ENCODE measurements at places on chromosomes 1 and 21. TPM values are rescaled to one million over a fixed set of nuclear protein-coding genes. Genes with fewer than 3 reads are reported as not detected.

The PLEKHA6 gene
- not detected for total RNA-seq

The IFI44L gene
- total RNA-seq, result 29.2 TPM

The BARHL2 gene
- total RNA-seq, result not detected

The PPIH gene
- total RNA-seq, result 79.6 TPM

The RCSD1 gene
- 169 TPM for total RNA-seq

The ZNF593OS gene
- not detected for total RNA-seq

The SPRR2F gene
- total RNA-seq, result not detected

The AK5 gene
- total RNA-seq, result 5.3 TPM

All from activated naive CD4-positive, alpha-beta T cell treated with anti-CD3 and anti-CD28 coated beads, Interleukin-2, amount 10 ng/mL, durations not matched to agents 5 hours and 36 hours (primary cell).